ENCODE measurements at places on chromosomes 11 and 22.

GRCh38 chr11:10892250-10892649, 34.4 kb upstream of the ZBED5 start:
- no peak for DNase-seq
- H3K4me1 ChIP-seq = no peaks in the 10 kb centered on the region
- H3K4me3 ChIP-seq = no peak overlapping the region

DNA sequence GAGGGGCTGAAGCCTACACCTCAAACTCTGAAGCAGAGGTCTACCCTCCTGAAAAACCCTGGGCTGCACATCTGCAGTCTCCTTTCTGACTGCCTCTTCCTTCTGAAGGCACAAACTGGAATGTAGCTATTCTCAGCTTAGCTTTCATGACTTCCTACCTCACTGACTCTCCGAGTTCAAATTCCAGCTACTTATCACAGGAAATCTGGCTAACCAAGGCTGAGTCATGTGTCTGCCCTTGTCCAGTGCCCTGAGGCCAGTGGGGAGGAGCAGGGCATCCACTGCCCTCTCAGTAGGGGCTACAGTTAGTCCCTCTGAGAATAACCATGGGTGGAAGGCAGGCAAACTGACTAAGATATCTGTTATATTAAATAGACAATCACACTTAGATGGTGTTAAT, 29.2 kb downstream of the PDGFD start:
- DNase-seq = no peak
- no peak overlapping the region for H3K27ac ChIP-seq
- no peak overlapping the region for H3K4me3 ChIP-seq
- no peaks in the 10 kb centered on the region for H3K27me3 ChIP-seq
- H3K4me1 ChIP-seq = no peaks in the 10 kb centered on the region

DNA sequence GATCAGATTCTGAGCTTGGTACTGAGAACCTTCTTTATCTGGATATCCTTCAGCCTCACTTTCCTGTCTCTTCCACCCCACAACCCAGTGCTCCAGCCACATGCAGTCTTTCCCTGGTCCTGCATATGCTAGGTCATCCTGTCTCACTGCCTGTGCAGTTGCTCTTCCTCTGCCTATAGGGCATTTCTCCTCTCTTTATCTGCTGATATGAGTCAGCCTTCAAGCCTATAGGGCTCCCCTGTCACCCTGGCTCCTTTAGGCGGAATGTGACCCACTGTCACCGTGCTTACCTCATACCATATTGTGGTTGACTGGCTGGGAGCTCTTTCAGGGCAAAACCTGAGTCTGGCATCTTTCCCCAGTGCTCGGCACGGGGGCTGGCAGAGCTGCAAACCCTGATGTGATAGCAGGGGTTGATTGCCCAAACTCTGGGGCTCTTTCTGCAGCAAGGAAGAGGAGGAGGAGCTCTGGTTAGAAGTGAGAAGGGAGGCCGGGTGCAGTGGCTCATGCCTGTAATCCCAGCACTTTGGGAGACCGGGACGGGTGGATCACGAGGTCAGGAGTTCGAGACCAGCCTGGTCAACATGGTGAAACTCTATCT, 26.3 kb downstream of the MEI1 start:
- DNase-seq = no peak
- H3K4me3 ChIP-seq = no peak overlapping the region
- no peaks in the 10 kb centered on the region for H3K4me1 ChIP-seq
- peaks cover 1% of the 10 kb centered on the region for H3K27me3 ChIP-seq

DNA sequence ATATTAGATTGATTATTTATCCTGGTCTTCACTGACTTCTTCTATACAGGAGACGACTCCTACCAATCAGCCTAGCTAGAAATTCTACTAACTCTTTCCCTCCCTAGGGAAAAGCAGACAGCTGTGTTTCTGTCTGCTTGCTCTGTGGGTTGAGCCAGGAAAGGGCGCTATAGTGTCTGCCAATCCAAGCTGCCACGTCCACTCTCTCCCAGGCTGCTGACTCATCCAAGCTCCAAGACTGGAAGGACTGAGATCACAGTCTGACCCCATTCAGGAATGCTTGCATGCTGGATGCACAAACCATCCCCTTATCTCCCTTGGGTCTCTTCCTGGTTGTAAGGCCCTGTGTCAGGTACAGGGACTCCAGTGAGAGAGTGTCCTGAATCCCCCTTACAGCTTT, 955.6 kb downstream of the OPCML start:
- H3K27ac ChIP-seq = no peak overlapping the region
- H3K36me3 ChIP-seq = peaks cover 11% of the 10 kb centered on the region
- no peak for DNase-seq
- H3K4me3 ChIP-seq = no peak overlapping the region
- H3K27me3 ChIP-seq = no peaks in the 10 kb centered on the region
- H3K4me1 ChIP-seq = peaks cover 2% of the 10 kb centered on the region

- H3K4me1 ChIP-seq = peaks cover 3% of the 10 kb centered on the region
- H3K27me3 ChIP-seq = peaks cover 7% of the 10 kb centered on the region
- no peaks in the 10 kb centered on the region for H3K36me3 ChIP-seq
- no peak overlapping the region for H3K4me3 ChIP-seq
Observed at GRCh38 chr11:67079065-67079705, 22.5 kb downstream of the RHOD start.

GRCh38 chr11:96869207-96869606, 479.4 kb downstream of the JRKL start:
- H3K4me1 ChIP-seq = no peaks in the 10 kb centered on the region
- no peak overlapping the region for H3K27ac ChIP-seq
- DNase-seq = no peak

GRCh38 chr22:30397656-30398635, 1.1 kb downstream of the SEC14L2 start:
- peak overlapping the region; percentile 46 for H3K4me3 ChIP-seq
- H3K27ac ChIP-seq = no peak overlapping the region
- H3K4me1 ChIP-seq = no peaks in the 10 kb centered on the region
- peaks cover 15% of the 10 kb centered on the region for H3K27me3 ChIP-seq
- no peaks in the 10 kb centered on the region for H3K36me3 ChIP-seq

DNA sequence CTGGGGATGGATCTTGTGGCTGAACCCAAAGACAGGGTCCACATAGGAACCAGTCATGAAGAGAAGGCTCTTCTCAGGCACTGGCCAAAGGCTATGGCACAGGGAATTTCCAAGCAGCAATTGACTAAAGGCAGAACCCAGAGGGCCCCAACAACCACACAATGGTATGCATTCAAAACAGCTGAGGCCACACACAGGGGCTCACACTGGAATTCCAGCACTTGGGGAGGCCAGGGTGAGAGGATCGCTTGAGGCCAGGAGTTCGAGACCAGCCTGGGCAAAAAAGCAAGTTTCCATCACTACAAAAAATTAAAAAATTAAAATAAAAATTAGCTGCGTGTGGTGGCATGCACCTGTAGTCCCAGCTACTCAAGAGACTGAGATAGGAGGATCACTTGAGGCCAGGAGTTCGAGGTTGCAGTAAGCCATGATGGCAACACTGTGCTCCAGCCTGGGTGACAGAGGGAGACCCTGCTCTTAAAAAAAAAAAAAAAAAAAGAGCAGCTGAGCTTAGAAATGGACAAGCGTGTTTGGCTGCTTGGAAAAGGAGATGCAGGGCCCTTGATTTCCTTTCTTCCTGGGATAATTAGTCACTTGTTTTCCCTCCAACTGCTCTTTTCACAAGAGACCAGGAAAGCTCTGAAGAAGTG, 44.6 kb downstream of the MYH9 start:
- H3K27ac ChIP-seq = no peak overlapping the region
- H3K4me1 ChIP-seq = peaks cover 6% of the 10 kb centered on the region
- DNase-seq = no peak

GRCh38 chr11:19714387-19715363, 2.0 kb downstream of the NAV2 start:
- peak overlapping the region; percentile 96 for H3K4me3 ChIP-seq
- peaks cover 21% of the 10 kb centered on the region for H3K27me3 ChIP-seq
- DNase-seq = peak; percentile 35
- no peaks in the 10 kb centered on the region for H3K36me3 ChIP-seq
- H3K4me1 ChIP-seq = peaks cover 21% of the 10 kb centered on the region

DNA sequence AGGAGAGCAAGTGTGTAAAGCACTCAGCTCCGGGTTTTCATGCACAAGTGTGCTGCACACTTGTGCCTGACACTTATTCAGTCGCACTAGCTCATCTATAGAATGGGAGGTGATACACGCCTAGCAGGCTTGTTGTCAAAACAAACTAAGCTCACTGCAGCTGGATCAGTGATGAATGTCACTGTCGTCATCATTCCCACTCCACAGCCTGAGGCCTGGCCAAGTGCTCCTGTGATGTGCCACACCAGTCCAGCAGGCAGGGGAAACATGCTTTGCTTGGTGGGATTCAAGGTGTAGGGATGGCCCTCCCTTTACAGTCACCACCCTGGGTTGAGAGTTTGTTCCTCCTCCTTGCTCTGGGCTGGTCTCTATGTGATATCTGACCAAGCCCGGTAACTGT, 6.8 kb downstream of the MPST start:
- no peak overlapping the region for H3K27ac ChIP-seq
- H3K4me3 ChIP-seq = no peak overlapping the region
- peaks cover 2% of the 10 kb centered on the region for H3K27me3 ChIP-seq
- peaks cover 4% of the 10 kb centered on the region for H3K4me1 ChIP-seq

DNA sequence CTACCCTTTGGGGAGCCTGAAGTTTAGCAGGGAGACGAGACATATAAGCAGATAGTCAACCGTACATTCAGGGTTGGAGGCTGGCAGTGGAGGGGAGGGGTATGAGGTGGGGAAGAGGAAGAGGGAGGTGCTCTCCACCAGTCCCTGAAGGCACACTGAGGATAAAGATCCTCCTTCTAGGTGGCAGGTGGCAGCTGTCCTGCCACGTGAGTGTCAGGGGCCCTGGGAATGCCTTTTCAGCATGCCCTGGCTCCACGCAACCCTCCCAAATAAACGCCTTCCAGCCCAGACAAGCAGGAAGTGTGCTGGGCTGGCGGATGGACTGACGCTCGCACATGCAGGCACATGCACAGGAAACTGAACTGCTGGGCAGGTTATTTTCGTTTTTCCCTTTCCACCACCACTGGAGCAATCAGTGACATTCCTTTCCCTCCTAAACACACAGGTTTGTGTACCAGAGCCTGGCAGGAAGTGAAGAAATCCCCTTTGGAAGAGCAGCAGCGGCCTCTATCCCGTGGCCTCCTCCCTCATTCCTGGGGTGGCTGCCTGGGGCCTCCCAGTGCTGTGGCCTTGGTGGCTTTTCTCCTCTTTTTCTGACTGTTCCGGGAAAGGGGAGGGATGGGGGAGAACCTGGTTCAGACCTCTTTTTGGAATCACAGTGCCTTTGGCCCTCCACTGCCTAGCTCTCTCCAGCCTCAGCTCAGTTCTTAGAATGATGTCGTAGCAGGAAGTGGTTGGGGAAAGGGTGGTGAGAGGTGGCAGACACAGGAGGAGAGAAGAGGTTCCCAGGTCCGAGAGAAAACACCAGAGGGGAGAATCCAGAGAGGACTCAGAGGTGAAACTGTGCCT, 157.0 kb upstream of the TIMP3 start:
- no peak overlapping the region for H3K4me3 ChIP-seq
- H3K4me1 ChIP-seq = no peaks in the 10 kb centered on the region
- DNase-seq = no peak
- H3K36me3 ChIP-seq = peaks cover 4% of the 10 kb centered on the region

DNA sequence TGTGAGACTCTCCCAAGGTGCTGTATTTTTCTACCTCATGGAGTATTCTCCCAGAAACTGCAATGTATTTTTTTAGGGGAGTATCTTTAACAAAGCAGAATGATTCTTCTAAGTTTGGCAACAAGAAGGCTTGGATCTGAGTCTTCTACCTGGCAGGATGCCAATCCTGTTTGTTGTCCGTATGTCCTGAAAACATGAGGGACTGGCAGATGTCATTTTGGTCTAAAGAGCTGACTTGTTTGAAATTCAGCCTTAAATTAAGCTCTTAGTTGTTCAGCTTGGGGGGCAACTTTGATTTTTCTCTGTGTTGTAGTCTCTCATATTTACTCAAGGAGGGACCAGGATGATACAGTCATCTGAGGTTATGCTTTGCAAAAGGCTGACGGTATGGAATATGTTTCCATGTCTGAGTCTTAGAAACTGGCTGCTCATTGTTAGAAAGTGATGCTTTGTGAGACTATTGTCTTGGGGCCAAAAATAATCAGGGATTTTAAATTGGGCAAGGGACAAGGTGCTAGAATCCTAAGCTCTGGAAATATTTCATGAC, 9.3 kb downstream of the MRPL16 start:
- no peaks in the 10 kb centered on the region for H3K4me1 ChIP-seq
- no peak for DNase-seq
- no peaks in the 10 kb centered on the region for H3K36me3 ChIP-seq
- H3K27ac ChIP-seq = peak overlapping the region; percentile 24
- no peak overlapping the region for H3K4me3 ChIP-seq
- peaks cover 2% of the 10 kb centered on the region for H3K27me3 ChIP-seq

DNA sequence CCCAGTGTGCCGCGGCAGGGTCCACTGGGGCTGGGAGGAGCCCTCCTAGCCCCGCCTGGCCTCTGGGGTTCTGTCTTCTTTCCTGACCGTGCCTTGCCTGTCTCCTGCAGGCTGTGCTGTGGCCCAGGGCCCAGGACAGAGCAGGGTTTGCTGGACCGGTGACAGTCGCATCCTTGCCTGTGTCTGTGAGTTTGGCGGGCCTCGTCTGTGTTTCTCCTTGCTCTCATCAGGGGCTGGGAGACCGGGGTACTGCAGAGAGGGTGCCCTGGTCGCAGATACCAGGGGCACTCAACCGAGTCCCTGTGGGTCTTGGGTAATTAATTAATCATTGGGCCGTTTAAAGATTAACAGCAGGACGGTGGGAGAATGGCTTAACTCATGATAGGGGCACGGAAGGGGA, 29.9 kb downstream of the RPL3 start:
- no peaks in the 10 kb centered on the region for H3K36me3 ChIP-seq
- no peaks in the 10 kb centered on the region for H3K4me1 ChIP-seq
- DNase-seq = no peak
- H3K27me3 ChIP-seq = peaks cover 4% of the 10 kb centered on the region

GRCh38 chr11:44849922-44850321, 100.8 kb downstream of the TP53I11 start:
- H3K4me1 ChIP-seq = peaks cover 6% of the 10 kb centered on the region
- DNase-seq = no peak
- no peak overlapping the region for H3K27ac ChIP-seq

GRCh38 chr11:41446107-41446506, 13.3 kb downstream of the LRRC4C start:
- H3K4me1 ChIP-seq = peaks cover 10% of the 10 kb centered on the region
- no peak for DNase-seq
- H3K27me3 ChIP-seq = peaks cover 2% of the 10 kb centered on the region
- H3K36me3 ChIP-seq = no peaks in the 10 kb centered on the region
- no peak overlapping the region for H3K4me3 ChIP-seq

GRCh38 chr22:27456696-27457503, 344.7 kb downstream of the MN1 start:
- no peak overlapping the region for H3K27ac ChIP-seq
- no peaks in the 10 kb centered on the region for H3K4me1 ChIP-seq
- no peak overlapping the region for H3K4me3 ChIP-seq
- peaks cover 11% of the 10 kb centered on the region for H3K27me3 ChIP-seq
- no peaks in the 10 kb centered on the region for H3K36me3 ChIP-seq
